ENCODE measurements at places on chromosomes 4 and X.

DNA sequence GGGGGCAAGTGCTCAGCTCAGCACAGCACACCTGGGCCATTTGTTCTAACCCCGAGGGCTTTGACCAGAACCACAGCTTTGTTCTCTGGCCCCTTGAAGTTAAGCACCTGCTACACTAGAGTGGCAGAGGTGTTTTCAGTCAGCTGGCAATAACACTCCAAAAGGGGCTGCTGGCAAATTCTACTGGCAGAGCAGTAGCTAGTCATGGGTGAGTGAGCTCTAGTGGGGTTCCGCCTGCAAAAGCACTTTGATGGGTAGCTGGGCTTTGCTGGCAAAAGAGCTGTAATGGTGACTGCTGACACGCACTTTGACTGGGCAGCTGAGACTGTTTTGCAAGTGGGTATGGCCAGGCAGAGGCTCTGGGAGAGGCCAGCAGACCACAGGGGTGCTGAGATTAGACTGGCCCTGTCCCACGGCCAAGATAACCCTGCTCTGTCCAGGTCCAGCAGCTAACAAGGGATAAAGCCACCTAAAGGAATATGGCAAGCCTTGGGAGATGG is 65.2 kb upstream of the TENT5D start:
- no peak for DNase-seq

DNA sequence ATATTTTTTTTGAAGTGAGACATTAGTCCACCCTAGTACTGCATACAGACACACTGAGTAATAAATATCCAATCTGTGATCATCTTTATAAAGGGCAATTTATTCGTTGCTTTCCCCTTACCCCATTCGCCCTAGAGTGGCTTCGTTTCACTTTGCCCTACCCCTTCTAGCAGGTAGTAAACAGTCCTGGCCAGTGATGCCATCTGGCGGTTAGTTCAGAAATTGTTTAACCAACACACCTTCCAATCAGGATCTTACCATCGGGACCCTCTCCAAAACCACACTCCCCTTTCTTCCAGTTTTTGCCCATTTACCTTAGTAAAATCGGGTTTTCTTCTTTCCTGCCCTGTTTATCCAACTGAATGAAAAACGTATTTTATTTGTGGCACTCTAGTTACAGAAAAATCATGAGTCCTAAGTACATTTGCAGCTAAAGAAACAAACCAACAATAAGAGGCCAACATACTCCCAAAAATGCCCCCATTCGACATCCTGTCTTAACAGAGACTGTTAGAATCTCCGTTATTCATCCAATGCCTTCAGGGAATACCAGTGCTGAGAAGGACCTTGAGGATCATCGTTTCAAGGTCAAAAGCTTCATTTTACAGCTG is 2.2 kb downstream of the PPA2 start:
- DNase-seq: peak; percentile 84

DNA sequence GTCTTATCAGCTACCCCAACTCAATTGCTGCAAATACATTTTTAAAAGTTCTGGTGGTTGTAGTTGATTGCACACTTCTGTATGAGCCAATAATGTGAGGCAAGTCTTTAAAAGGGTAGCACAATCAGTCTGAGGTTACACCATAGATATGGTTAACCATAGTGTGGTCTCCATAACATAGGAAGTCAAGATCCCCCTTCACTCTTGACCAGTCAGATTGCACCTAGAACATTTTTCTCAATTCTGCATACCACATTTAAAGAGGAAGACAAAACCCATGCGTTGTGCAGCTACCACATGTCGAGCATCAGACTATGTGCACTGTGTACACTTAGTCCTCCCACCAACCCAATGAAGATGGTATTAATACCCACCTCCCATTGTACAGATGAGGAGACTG is 26.5 kb upstream of the CYBB start:
- DNase-seq: peak; percentile 70

DNA sequence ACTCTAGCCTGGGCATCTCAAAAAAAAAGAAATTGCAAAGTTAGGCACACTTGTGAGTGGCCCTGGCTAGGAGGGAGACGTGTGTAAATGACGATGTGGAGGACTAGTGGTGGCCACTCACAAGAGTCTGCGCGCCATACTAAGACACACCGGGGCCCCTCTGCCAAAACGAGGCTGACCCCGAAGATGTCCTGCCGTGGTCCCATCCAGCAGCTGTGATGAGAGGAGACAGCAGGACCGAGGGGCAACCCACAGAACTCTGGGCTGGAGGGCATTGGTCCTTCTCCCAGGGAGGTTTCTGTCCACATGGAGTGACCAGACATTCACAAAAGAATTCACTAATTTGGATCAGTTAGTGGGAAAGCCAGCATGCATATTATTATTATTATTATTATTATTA is 47.4 kb downstream of the NOP14 start:
- no peak for DNase-seq

- DNase-seq: no peak
These were observed 164.9 kb downstream of the MAML3 start for GRCh38 chr4:139988863-139989765.

DNA sequence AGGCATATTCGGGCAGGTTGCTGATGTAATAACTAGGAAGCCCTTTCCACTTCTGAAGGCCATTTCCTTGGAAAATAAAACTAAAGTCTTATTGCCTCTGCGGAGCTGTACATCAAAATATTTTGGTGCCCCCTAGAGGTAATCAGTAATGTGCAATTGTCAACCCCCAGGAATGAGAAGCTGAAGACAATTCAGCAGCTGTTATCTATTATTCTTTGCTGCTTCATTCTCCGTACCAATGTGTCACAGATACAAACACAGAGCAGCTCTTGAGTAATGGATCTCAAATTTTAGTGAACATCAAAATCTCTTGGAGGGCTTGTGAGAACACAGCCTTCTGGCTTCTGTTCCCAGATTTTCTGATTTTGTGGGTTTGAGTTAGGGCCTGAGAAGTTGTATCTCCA is 3.5 kb upstream of the SLIT2 start:
- peak; percentile 36 for DNase-seq

DNA sequence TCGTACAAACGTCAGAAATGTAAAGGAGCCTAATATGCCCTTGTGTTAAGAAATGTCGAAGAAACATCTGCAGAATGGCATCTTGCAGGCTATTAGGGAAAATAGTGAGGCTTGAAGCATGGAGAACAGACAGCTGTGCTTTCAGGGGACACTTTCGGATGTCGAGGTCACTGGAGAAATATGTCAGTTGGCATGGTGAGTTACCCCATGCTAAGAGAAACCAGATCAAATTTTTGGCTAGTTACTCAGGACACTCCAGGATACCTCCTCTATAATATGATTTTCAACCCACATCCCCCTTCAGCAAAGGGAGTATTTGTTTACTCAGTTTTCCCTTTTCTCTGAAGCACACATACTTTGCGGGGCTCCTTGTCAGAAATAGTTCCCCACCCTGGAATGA is 171.4 kb downstream of the GPC3 start:
- DNase-seq: no peak

DNA sequence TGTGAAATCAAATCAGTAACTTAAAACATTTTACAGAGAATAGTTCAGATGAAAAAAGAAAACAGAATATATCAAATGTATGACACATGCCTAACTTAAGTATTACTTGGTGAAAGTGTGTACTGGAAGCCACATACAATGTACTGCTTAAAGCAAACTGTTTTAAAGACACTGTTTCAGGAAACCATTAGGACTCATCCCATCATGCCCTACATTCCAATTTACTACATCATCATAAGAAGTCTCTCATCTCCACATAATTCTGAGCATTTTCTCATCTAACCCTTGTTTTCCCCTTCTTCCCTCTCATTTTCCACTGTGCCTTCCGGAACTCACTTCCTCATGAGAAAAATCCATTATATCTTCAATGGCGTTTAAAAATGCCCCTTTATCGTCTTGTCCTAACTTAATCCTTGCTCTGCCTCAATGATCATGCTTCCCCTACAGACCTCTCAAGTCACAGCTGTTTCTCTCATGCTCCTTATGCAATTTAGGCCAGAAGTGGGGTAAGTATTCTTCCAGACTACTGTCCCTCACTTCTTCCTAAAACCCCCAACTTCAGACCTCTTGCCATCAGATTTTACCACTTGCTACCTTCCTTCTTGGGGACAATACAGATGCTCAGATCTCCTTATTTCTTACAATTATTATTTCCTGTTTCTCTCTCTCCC is 26.8 kb upstream of the FGF5 start:
- DNase-seq: no peak

DNA sequence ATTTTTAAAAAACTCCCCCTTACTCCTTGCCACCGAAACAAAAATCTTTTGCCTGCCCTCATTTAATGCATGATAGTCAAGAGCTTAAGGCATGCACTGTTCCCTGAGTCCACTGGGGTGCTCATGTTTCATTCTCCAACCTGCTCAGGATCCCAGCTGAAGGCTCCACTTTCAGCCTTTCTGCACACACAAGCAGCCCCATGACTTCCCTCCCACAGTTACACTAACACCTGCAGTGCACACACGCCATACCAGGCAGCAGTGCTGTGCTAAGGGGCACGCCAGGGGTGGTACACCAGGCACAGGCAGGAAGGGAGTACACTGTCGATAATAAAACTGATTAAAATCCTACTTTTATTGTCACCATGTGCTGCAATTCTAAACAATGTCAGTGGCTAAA is 385.2 kb downstream of the BMPR1B start:
- DNase-seq: no peak

All from KBM-7 (cell line).